ENCODE measurements at places on chromosomes 6 and 20.
A peak's percentile ranks its signal among the peaks of the same experiment; 100 is the strongest.

GRCh38 chr20:50538276-50538675 is 28.1 kb downstream of the PTPN1 start:
- no peak for DNase-seq

GRCh38 chr6:17064975-17065374 is 36.9 kb upstream of the STMND1 start:
- no peak for DNase-seq

DNA sequence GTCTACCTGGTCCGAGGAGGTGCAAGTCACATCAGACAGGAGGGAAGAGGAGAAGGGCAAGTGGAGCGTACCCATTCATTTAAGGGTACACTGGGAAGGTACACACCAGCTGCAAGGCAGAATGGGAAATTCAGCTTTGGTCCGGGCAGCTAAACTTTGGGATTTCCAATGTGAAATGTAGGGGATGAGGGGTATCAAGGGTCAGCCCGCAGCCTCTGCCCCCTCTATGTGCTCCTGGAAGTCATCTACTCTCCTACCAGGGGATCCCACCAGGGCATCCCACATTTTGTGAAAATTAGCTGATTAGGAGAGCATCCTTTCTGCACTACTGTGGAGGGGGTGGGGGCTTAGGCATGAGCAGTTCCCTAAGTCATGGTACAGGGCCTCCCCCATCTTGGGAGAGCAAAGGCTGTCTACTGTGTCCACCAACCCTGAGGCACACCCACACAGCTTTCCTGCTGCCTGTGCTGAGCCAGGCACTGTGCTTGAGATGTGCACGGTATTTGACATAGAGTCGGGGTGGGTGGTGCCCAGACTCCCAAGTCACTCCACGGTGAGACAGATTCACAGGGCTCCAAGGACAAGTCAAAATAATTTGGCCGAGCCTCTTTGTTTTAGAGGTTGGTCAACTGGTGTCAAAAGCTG is 189.1 kb upstream of the SULF2 start:
- no peak for DNase-seq

GRCh38 chr6:144928847-144929246 is 643.7 kb downstream of the UTRN start:
- DNase-seq, result no peak

GRCh38 chr6:140736231-140736630 is 1361.8 kb upstream of the CITED2 start:
- no peak for DNase-seq

DNA sequence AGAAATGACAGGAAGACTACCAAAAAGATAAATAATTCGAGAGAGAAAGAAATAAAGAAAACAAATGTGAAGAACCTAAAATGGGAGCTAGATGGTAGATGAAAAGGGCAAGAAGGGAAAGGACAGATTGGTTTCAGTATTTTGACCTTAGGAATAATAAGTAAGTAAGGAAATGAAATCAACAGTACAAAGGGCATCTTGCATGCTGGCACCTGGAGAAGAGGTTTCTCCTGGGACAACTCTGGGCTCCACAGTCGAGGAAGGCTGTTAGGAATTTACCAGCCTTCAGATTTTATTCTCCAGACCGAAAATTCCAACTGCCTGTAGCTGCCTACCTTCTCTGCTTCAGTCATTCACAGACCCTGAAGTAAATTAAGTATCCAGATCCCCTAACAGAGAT is 80.5 kb downstream of the SMLR1 start:
- no peak for DNase-seq

DNA sequence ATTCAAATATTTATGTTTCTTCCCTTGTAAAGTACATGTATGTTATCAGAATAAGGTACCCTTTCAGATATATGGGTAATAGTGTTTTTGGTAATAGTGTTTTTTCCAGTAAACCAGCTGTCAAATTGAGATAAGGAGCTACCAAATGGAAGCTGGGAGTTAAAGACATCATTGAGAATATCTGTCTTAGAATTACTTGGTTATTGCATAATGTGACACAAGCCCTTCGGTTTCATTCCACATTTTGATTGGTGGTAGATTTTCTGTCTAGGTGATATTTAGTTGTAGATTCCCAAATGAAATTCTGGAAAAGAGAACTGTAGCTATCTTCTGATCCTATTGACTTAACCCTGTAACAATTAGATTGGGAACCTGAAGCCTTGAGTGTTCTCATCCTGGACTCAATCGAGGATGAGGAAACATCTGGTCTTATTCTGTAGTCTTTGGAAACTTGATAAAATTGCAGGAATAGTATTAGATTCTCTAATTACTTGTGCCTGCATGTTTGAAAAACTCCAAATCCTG is 75.1 kb upstream of the SYNJ2 start:
- no peak for DNase-seq

- no peak for DNase-seq
These were observed 389.7 kb upstream of the JARID2 start for GRCh38 chr6:14856177-14856576.

DNA sequence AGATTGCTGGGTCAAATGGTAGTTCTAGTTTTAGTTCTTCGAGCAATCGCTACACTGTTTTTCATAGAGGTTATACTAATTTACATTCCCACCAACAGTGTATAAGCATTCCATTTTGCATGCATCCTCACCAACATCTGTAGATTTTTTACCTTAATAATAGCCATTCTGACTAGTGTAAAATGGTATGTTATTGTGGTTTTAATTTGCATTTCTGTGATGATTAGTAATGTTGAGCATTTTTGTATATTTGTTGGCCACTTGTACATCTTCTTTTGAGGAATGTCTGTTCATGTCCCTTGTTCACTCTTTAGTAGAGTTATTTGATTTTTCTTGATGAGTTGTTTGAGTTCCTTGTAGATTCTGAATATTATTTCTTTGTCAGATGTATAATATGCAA is 236.2 kb downstream of the GRM1 start:
- no peak for DNase-seq

DNA sequence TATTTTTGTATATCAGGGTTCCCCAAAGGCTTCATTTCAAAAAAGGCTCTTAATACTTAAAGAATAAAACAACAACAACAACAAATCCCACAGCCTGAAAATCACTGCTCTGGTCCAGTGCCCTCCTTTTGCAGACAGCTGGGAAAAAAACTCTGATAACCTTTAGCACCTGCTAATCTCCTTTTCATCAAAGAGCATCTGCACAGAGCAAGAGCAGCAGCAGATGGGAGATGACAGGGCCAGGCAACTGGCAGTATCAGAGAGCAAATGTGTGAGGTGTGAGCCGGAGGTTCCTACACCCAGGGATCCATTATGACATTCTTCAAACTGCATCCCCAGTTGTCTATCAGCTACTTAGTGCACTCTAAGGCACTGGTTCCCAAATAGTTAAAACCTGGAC is 25.7 kb downstream of the TTI1 start:
- no peak for DNase-seq

- peak; percentile 74 for DNase-seq
These were observed 79.0 kb downstream of the NRSN1 start for GRCh38 chr6:24205020-24205492.

- DNase-seq, result no peak
These were observed 185.0 kb downstream of the HS3ST5 start for GRCh38 chr6:114157848-114158247.

GRCh38 chr6:114055349-114055748 is 84.4 kb upstream of the HDAC2 start:
- DNase-seq, result no peak

GRCh38 chr20:8530022-8530421 is 398.0 kb downstream of the PLCB1 start:
- no peak for DNase-seq

DNA sequence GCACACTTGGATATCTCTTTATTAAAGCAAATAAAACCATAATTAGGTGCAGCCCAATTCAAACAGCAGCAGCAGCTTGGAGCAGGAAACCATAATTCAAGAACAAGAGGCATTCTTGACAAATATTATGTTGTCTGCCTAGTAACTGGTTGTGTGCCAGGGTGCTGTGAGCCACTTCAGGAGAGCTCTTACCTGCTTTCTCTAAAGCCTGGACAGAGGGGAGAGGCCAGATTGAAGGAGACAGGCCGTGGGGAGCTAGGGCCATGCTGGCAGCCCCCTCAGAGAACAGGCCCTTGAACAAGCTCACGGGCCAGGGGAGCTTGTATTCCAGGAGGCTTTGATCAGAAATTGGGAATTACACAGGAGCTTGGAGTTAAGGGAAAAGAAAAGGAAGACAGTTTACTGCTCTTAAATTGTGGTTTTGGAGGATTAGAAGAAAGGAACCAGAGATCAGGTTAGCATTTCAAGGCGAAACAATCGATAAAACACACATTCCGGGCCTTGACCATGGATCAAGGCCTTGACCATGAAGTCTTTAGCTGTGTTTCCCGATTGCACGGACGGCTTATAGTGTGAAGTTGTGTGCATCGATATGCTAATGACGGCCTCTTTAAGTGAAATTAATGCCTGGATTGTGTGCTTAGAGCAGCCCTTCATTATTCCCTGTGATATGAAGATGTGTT is 69.8 kb upstream of the NKX2-2 start:
- DNase-seq, result no peak

- DNase-seq, result no peak
These were observed 127.9 kb downstream of the COL19A1 start for GRCh38 chr6:69994251-69994650.

GRCh38 chr6:158737710-158738615 is 81.2 kb downstream of the EZR start:
- DNase-seq, result no peak
